ENCODE measurements at places on chromosomes 1 and 21. TPM values are rescaled to one million over a fixed set of nuclear protein-coding genes. Genes with fewer than 3 reads are reported as not detected.

The ORC1 gene
- total RNA-seq: 25.6 TPM

The PAFAH2 gene
- total RNA-seq: 13.0 TPM

The CYP4A22 gene
- not detected for total RNA-seq

The MPZ gene
- total RNA-seq: 3.6 TPM

The UQCRHL gene
- 2.5 TPM for total RNA-seq

The CXADR gene
- 21.6 TPM for total RNA-seq

Data from HCT116 (cell line).